HTR-8/SVneo (cell line): ENCODE measurements at places on chromosomes 3 and 15.

DNA sequence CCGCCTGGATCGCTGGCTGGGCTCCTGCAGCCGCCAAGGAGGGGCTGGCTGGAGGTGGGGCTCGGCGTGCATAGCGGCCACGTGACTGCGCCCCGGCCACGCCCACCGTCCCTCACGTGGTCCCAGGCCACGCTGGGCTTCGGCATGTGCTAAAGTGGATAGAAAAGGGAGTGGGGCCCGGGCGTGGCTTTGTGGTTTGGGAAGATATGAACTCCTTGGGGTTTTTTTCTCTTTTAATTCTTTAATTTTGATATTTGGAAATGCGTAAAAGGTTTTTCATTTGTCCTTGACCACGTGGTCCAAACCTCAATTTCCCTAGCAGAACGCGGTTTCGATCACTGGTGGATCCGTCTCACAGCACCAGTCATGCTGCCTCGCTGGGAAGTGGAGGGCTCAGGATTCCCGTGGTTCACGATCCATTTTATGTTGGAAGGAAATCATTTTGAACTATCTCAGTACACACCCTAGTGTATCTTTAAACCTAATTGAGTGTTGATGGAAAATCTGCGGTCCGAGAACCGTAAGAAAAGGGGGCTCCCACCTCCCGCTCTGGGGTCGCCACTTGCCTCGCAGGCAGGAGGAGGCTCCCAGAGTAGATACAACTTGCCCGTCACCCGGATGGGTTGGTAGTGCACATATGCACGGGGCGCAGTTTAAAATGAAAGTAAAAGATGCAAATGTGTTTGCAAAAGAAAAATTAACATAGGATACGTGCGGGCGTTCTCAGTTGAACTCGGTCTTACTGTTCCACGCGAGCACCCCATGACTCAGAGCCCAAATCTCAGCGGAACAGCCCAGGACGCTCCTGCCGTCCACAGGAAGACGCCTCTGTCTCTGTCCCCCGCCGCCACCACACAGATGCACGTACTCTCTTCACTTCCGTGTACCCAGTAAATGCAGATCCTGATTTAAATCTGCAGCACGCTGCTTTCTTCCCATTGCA, 141.9 kb downstream of the PGPEP1L start:
- DNase-seq = peak; percentile 77

GRCh38 chr3:13479332-13479581, 849 bp upstream of the HDAC11 start:
- no peak for DNase-seq

DNA sequence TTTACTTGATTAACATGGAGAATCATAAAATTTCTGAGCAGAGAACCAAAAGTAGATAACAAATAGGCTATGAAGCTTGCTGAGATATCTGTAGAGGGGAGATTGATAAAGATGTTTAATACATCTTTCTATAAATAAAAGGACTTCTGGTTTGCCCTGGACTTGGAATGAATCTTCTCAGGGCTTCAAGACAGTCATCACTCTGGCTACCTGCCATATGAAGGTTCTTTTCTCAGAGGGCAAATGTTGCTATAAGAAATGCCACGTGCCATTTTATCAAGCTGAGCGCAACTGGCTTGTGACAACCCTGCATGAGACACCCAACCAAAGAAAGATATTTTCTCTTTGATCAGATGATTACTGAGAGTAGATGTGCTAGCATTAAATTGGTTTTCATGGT, 192.5 kb downstream of the WNT5A start:
- no peak for DNase-seq

GRCh38 chr3:46892285-46893145, 15.0 kb downstream of the PTH1R start:
- no peak for DNase-seq

DNA sequence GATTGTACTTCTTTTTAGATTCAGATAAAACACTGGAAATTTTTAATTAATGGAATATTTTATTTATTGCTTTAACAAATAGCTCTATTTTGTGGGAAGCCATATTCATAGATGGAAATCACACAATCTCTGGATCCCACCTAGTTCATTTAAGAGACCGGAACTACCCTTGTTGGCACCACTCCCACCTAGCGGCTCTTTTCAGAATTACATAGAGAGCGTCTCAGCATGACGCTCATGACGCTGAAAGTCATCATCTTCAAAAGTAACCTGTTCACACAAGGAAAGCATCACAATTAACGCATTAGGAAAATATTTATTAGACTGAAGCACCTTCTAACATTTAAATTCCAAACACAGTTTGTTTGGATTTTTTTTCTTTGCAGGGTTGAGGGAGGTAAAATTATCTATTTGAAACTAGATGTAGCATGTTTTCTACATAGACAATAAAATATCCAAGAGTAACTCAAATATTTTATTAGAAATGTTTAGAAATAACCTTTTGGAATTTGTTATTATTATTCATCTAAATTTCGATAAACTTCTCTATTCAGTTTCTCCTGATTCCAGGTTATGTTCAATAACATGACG, 214.9 kb upstream of the ARRDC4 start:
- DNase-seq = peak; percentile 17

GRCh38 chr15:73935547-73935946, 9.3 kb downstream of the LOXL1 start:
- DNase-seq = no peak

GRCh38 chr3:151387842-151388241, 3.3 kb upstream of the P2RY12 start:
- no peak for DNase-seq

- DNase-seq = no peak
These were observed 9.7 kb upstream of the LMAN1L start for GRCh38 chr15:74802862-74803447.

DNA sequence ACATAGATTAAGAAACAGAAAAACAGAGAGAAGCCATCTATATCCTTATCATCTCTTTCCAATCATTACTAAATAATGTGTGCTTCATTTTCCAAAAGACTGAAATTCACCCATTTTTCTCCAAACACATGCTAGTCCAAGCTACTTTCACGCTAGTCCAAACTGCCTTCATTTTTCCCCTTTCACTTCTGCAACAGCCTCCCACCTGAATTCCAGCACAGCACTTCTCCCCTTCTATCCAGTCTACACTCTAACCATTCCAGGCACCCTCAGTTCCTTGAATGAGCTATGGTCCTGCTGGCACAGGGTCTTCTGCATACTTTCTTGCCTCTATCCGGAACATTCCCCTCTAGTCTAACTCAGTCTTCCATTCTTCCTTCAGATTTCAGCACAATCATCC, 112.0 kb downstream of the THRB start:
- no peak for DNase-seq

GRCh38 chr15:43915631-43916325, 89.0 kb downstream of the WDR76 start:
- DNase-seq = no peak

- no peak for DNase-seq
These were observed 19.2 kb downstream of the DENND4A start for GRCh38 chr15:65772930-65773329.

DNA sequence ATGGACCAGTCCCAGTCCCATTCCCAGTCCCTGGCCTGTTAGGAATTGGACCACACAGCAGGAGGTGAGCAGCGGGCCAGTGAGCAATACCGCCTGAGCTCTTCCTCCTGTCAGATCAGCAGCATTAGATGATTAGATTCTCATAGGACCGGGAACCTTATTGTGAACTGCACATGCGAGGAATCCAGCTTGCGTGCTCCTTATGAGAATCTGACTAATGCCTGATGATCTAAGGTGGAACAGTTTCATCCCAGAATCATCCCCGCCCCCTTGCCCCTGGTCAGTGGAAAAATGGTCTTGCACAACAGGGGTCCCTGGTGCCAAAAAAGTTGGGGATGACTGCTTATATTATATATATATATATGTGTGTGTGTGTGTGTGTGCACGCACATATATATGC, 63.1 kb downstream of the IFT57 start:
- no peak for DNase-seq

DNA sequence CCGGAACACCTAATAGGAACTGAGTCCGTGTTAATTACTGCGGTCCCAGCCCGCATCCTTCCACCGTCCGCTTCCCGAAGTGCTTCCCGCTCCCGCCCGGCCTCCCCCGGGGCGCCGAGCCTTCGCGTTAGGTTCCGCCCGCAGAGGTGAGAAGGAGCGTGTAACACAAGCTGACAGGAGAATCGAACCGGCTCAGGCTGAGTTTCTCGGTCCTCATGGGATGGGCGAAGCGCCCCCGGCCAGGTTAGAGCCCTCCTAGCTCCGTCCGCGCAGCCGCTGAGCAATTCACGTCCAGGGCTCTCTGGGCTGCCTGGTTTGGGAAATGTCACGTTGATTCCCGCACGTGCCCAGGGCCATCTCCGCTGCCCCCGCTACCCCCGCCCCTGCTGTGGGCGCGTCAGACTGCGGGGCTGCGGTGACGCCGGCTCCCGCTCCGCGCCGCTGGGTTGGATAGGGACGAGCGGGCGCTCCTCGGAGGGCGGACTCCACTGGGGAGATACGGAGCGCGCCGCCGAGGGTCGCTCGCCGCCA, 954 bp downstream of the CLDN11 start:
- DNase-seq = peak; percentile 54

DNA sequence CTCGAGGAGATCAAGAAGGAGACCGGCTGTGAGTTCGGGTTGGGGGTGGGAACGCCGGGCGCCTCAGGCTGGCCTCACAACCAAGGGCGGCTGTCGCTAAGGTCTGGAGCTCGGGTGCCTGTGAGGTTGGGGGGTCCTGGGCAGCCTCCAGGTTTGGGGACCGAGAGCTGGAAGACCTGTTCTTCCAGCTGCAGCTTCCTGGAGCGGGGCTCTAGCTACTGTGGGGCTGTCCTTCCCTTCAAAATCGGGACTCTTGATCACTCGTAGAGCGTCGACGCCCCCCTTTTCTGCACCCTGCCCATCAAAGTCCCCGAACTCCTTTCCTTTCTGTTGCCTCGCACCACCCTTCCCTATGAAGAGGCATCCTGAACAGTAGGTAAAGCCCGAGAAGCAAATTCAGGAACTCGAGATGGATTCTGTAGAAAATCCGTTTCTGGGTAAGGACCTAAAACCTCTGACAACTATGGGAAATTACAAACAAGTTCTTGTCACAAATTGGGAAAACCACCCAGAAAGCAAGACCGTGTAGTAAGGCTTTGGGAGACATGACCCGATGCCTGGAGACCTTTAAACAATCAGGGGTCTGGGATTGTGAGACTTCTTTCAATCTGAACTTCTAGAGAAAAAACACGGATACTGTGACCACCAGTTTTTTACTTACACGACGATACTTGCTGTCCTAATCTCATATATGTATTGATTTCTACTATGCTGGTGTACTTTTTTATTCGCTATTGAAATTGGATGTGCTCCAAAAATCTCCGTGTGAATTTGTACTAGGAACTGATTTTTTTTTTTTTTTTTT, 556 bp downstream of the CHP1 start:
- no peak for DNase-seq

DNA sequence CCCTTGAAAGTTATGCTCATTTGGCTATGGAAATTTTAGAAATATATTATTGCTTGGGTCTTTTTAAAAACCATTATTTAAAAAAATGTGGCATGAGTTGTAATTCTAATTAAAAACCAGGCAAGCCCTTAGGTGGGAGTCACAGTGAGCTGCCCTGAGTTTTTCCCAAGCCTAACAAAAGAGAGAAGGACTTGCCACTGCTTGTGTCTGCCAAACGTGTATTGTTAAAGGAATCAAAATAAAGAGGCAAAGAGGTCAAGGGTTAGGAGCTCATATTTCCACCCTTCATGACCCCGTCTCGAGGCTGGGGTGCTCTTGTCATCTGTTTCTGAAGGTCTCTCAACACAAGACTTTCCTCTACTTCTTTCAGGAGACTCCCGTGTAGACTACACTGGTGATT, 321.1 kb downstream of the ZIC1 start:
- no peak for DNase-seq

GRCh38 chr3:32109256-32109655, 2.8 kb downstream of the GPD1L start:
- no peak for DNase-seq

GRCh38 chr15:24971052-24971451, 16.3 kb downstream of the SNRPN start:
- DNase-seq = no peak

- no peak for DNase-seq
These were observed 65.7 kb downstream of the SYNM start for GRCh38 chr15:99170476-99171065.

DNA sequence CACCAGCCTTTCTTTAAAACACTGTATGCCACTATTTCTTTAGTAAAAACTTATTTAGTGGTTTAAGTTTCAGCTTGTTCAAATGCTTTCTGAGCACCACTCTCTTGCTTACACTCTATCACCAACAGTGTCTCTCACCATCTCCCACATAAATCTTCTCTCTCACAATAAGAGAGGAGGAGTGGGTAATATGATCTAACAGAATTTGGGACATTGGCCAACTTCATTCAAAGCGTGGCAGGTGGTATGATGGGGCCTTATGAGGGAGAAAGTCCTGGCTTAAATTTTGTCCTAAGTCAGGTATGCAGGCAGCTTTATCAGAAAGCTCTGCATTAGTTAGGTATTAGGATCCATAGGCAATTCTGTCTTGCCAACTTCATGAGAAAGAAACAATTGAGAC, 1132.5 kb downstream of the TUSC7 start:
- DNase-seq = no peak

GRCh38 chr3:18789734-18790133, 358.6 kb upstream of the KCNH8 start:
- no peak for DNase-seq

GRCh38 chr15:67805008-67805665, 20.2 kb upstream of the SKOR1 start:
- DNase-seq = no peak

DNA sequence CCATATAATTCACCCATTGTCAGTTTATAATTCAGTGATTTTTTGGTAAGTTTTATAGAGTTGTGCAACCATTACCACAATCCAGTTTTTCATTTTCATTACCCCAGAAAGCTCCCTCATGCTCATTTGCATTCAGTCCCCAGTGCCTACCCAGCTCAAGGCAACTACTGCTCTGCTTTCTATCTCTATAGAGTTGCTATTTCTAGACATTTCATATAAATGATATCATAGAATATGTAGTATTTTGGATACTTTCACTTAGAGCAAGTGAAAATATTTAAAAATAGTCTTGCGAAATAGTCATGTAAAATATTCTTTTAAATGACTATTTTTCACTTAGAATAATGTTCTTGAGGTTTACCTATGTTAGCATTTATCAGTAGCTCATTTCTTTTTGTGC, 42.1 kb downstream of the ZNF654 start:
- no peak for DNase-seq

GRCh38 chr3:108125550-108126071, 34.8 kb upstream of the CD47 start:
- no peak for DNase-seq

DNA sequence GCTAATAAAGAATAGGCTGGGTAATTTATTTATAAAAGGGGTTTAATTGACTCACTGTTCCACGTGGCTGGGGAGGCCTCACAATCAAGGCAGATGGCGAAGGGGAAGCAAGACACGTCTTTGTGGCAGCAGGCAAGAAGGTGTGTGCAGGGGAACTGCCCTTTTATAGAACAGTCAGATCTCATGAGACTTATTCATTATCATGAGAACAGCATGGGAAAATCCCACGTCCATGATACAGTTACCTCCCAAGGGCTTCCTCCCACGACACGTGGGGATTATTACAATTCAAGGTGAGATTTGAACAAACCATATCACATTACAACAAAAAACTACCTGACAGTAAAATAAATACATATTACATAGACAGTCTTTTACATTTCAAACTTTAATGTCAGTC, 414.9 kb downstream of the NAALADL2 start:
- DNase-seq = no peak

- no peak for DNase-seq
These were observed 486.0 kb upstream of the CFAP20DC start for GRCh38 chr3:59535791-59536221.

GRCh38 chr3:144362126-144362525, 390.5 kb downstream of the DIPK2A start:
- no peak for DNase-seq

- DNase-seq = no peak
These were observed 9.7 kb upstream of the ARHGEF26 start for GRCh38 chr3:154111365-154111935.
